Activated CD4-positive, alpha-beta T cell treated with anti-CD3 and anti-CD28 coated beads, Interleukin-2, amount 50 U/mL, for 1 hour (primary cell): ENCODE measurements at places on chromosomes 3 and 15.

- DNase-seq, result no peak
Measured at GRCh38 chr3:13821126-13821525, 58.7 kb downstream of the WNT7A start.

DNA sequence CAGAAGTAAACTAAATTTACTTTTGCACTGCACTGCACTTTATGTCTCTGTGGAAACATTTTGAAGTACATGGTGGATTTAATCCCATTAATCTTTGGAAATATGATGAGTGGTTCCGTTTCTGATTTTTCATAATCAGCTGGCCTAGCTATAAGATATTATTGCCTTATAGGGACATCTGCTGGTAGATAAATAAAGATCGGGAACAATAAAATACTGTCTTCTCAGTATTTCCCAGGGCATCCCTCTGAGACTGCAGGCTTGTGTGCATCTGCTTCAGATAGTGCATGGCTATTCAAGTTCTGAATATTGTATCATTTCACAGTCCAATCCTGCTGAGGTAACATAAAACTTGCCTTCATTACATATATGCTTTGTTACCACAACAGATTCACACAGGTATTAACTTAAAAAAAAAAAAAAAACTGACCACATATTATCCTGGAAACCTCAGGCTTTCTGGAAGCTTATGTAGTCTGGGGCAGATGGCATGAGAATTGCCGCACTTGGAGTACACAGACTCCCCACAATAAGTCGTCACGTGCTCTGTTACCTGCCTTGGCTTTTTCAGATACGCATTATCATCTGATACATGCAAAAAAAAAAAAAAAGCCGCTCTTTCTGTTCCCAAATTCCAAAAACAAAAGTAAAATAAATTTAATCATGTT is 330.8 kb upstream of the AGTR1 start:
- no peak for DNase-seq

GRCh38 chr15:89003865-89004725 is 84.2 kb upstream of the ABHD2 start:
- DNase-seq, result no peak

- DNase-seq, result peak; percentile 53
Measured at GRCh38 chr3:63912768-63913588, 795 bp upstream of the SCAANT1 start.

DNA sequence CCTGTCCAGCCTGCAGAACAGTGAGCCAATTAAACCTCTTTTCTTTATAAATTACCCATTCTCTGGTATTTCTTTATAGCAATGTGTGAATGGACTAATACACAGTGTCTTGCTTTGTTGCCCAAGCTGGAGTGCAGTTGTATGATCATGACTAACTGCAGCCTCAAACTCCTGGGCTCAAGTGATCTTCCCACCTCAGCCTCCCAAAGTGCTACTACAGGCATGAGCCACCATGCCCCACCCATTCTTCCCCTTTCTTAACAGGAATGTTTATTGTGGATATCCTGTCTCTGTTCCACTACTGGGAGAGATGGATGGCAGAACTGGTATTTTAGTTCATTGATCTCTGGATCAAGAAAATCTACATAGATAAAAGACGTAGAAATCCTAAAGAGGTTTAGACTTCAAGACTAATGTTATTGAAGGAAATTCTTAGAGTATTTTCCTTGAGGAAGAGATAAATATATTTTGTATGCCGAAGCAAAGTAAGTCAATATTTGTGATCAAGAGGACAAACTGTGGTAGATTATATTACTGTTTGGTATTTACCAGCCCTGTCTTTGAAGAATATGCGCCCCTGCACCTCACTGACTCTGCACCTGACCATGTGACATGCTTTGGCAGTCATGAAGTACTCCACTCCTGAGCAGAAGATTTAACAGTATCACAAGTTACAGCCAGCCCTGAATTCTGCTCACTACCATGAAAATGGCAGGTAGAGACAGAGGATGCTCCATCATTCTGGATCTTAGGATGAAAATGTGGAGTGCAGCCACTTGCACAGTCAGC is 42.9 kb downstream of the UACA start:
- no peak for DNase-seq
